ENCODE measurements at places on chromosomes 1 and 21. TPM values are rescaled to one million over a fixed set of nuclear protein-coding genes. Genes with fewer than 3 reads are reported as not detected.

Gene MRPL37
- total RNA-seq, result 96.2 TPM

Gene AJAP1
- 8.1 TPM for total RNA-seq

Gene MCOLN3
- total RNA-seq, result 21.2 TPM

Gene OR2L8
- total RNA-seq, result 0.83 TPM

Gene RAP1GAP
- 0.17 TPM for total RNA-seq

Gene IGSF3
- 134 TPM for total RNA-seq

Gene KPRP
- not detected for total RNA-seq
